Pons (tissue), 1 donor: ENCODE measurements at places on chromosomes 6 and 20.

DNA sequence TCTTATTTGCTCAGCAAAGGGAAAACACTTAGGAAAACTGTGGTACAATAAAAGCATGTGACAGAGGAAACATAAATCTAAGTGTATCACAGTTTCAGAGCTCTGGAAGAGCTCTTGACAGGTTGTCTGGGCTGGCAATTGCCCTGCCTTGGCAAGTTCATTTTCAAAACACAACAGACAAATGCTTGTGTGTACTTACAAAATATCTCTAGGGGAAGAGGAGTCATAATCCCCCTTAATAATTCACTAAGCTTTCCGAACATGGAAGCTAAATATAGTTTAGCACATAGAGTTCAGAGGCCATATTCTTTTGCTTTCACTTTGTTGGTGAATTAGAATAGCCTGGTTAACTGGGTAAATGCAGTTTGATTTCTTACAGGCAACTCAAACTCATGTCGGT is 211.6 kb upstream of the THEMIS start:
- DNase-seq: peak; percentile 62

GRCh38 chr6:40406175-40406574 is 181.0 kb downstream of the LRFN2 start:
- no peak for DNase-seq

DNA sequence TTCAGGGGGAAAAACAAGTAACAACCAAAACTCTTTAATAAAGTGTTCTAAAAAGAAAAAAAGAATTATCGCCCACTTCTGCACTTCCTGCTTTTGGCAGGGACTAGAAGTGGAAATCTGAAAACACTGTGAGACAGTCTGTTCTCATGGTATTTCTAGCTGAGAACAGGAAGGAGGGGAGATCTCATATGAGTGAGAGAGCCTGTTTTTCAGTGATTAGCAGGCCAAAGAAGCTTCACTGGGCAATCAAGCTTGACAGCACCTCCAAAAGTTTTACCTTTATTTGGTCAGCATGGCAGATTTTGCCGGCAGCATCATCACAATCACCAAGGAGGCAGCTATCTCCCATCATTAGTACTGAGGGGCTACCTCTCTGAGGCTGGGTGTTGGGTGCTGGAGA is 79.5 kb upstream of the ATXN1 start:
- DNase-seq: no peak

DNA sequence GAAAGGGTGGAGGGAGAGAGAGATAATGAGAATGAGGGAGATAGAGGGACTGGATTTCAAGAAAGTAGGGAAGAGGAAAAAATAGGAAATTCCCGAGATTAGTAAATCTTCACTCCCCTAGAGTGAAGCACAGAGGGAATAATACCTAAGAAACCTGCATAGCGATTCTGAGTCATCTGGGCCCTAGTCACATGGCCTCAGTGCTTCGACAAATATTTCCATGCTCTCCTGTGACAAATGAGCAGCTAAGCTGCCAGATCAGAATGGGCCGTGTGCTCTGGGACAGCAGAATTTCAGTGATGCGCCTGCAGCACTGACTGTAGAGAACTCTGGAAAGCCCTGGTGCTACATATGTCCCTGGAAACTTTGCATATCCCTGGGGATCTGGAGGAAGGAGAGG is 48.6 kb upstream of the GRIK2 start:
- no peak for DNase-seq

GRCh38 chr20:438571-439469 is 23.5 kb downstream of the TBC1D20 start:
- no peak for DNase-seq

GRCh38 chr20:51512645-51513044 is 29.9 kb downstream of the NFATC2 start:
- no peak for DNase-seq

GRCh38 chr6:81985191-81985590 is 232.7 kb upstream of the TENT5A start:
- no peak for DNase-seq

DNA sequence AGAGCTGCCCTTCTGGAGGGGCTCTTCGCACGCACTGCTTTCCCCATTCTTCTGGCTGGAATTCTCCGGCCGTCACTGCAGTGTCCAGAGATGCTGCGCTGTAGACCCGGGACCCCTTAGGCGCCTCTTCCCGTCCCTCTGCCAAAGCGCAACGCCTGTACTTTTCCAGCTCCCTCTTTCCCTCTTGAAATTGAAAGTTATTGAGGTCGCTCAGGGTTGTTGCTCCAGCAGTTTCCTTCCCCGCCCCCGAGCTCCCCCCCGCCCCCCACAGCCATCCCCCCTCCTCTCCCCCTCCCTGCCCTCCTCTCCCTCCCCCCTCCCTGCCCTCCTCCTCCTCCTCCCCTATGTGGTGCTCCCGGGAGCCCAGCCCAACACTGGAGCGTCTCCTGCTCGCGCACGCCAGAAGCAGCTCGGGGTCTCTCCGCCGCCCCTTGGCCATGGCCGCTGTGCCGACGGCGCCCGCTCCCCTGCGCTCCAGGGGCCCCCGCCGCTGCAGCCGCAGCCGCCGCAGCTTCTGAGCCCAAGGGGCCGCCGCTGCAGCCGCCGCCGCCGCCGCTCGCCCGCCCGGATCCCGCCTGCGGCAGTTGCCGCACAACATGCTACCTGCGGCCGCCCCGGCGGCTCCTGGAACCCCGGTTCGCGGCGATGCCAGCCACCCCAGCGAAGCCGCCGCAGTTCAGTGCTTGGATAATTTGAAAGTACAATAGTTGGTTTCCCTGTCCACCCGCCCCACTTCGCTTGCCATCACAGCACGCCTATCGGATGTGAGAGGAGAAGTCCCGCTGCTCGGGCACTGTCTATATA is at the start of gene RSPO3:
RSPO3 (plus strand) TSS at position 374 of the 804 bp plus-strand sequence. CDS start 522 bp downstream, outside the sequence.
- DNase-seq: no peak

GRCh38 chr6:134826889-134827737 is 122.8 kb downstream of the ALDH8A1 start:
- no peak for DNase-seq

DNA sequence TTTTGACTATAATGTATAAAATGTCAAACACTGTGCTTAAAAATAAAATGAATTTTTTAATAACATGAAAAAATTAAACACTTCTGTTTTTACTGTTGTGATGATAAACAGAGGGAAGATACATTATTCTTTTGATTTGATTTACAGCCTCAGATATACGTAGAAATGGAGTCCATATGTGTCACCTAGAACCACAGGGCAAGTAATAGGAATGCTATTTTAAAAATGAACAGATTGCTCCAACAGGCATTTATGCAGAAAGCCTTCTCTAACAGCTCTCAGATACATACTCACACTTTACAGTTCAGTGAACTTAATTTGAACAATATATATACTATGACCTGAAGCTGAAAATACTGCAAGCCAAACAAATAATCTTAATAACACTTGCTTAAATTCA is 1551.0 kb downstream of the GRIK2 start:
- DNase-seq: no peak

DNA sequence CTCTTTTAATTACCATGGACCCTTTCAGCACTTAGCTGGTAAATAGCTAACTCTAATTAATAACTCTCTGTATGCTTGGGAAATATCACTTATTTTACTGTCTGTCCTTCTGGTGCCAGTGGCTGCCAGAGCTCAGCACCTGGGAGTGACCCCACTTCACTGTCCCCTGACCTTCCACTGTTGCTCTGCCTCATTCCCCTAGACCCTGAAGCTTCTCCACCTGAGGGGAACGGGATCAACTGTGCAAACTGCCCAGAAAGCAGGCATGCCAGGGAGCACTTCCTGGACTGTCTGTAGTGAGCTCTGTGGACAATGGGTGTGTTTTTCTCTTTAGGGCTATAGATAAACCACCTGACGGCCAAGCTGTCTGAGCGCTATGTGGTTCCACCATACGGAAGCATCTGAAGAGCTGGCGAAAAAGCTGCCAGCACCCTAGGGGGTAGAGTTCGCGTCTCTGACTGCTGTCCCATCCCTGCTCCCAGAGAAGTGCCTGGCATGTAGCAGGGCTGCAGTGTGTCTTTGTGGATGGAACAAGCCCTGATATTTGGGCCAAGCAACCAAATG is 106.3 kb upstream of the FOXA2 start:
- DNase-seq: no peak

DNA sequence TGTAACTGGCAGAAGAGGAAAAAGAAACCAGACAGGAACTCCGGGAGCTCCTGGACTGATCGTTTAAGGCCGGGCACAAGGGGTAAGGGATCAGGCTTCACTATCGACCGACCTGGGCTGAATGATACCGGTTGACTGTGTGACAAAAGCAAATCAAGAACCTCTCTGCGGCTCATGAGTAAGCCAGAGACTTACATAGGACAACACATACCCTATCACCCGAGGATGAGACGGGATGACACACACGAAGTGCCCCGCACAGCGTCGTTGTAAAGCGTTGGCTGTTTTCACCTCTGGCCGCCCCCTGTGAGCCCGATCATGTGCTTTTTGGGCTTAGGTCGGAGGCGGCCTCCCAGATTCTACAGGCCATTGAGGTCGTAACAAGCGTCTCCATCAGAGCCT is 695 bp upstream of the TGIF2 start:
- DNase-seq: no peak

GRCh38 chr20:1196634-1197033 is 6.6 kb upstream of the C20orf202 start:
- no peak for DNase-seq

- DNase-seq: no peak
Measured at GRCh38 chr20:58481481-58482021, 33.6 kb downstream of the APCDD1L start.

DNA sequence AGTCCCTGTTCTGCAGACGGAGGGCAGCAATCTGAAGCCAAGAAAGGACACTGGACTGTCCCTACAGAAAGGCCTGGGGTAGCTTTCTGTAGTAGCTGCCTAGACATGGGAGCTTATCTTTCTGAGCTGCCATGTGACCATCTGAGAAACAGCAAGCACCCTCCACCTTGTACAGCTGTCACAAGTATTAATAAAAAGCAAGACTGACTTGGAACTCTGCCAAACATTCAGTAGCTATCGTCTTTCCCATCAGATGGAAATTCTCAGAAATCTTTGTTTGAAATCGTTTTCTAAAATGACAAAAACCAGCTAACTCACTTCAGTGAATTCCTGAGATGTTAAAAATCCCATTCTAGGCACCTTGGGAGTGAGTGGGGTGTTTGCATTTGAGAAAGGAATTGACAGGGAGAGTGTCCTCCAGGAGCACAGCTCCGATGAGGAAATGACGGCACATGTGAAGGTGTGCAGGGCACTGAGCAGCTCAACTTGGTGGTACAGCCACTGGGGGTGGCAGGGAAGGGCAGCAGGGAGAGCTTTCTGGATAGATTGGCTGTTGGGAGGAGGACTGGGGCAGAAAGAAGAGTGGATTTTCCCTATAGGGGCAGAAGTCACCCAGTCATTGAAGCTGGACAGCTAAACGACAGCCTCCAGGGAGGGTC is 24.5 kb downstream of the ACSS1 start:
- no peak for DNase-seq

- DNase-seq: no peak
Measured at GRCh38 chr20:10733122-10733521, 59.3 kb upstream of the JAG1 start.

GRCh38 chr6:132341646-132342045 is 59.6 kb downstream of the MOXD1 start:
- DNase-seq: no peak

- no peak for DNase-seq
Measured at GRCh38 chr6:123636782-123637181, at the start of gene TRDN. Gene TRDN (minus strand): TSS chr6:123636950. CDS start chr6:123636775, 175 bp downstream.

DNA sequence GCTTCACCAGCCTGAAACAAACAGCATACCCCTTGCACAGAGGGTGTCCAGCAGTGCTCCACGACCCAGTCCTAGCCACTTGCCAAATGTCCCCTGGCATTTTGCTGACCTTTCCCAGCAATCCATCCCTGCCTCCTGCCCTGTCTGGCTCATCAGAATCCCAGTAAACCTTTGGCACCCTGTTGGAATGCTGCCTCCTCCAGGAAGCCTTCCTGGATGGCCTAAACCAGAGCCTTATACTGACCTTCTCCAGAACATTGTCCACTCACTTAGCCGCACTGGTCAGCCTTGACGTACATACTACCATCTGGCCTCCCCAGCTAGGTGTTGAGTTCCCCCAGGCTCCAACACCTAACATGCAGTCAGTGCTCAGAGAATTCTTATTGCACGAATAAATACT is 2.0 kb upstream of the PACSIN1 start:
- DNase-seq: no peak

GRCh38 chr6:88105741-88106340 is 58.2 kb downstream of the SPACA1 start:
- DNase-seq: no peak

DNA sequence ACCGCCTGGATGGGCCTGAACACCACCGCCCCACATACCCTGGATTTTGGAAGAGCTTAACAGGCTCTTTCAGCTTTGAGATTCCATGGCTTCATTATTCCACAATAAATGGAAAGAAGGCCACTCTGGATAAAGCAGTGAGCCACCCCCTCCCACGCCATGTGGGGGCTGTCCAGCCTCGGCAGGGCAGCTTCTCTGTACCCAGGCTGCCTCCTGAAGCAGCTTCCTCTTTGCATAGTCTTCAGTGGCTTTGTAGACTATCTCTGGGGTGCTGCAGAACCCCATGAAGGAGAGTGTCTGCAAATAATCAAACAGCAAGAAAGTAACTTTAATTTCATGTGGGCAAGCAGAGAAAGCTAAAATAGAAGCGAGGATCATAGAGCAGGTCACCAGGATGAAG is 96.6 kb upstream of the NXT1 start:
- no peak for DNase-seq
